ENCODE measurements at places on chromosomes 1 and 21. TPM values are rescaled to one million over a fixed set of nuclear protein-coding genes. Genes with fewer than 3 reads are reported as not detected.

GRCh38 chr1:239361403-239361802 lies 25.0 kb upstream of the CHRM3 start:
- no peak for DNase-seq

HES3 gene
- not detected for total RNA-seq

SLC44A5 gene
- 0.62 TPM for total RNA-seq

DNA sequence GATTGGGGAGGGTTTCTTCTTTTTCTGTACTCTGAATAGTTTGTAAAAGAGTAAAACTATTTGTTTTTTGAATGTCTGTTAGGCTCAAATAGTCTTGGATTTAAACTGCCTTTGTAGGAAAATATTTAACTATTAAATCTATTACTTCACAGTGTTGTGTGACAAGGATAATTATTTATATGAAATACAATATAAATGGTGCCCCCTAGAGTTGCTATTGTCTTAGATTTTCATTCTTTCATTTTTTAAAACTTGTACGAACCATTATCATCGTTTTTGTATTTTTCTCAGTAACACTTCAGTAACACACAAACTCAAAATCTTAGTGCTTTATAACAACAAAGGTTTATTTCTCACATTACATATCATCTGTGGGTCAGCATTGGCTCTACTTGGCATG lies 37.4 kb downstream of the C1orf185 start:
- no peak for DNase-seq

DNA sequence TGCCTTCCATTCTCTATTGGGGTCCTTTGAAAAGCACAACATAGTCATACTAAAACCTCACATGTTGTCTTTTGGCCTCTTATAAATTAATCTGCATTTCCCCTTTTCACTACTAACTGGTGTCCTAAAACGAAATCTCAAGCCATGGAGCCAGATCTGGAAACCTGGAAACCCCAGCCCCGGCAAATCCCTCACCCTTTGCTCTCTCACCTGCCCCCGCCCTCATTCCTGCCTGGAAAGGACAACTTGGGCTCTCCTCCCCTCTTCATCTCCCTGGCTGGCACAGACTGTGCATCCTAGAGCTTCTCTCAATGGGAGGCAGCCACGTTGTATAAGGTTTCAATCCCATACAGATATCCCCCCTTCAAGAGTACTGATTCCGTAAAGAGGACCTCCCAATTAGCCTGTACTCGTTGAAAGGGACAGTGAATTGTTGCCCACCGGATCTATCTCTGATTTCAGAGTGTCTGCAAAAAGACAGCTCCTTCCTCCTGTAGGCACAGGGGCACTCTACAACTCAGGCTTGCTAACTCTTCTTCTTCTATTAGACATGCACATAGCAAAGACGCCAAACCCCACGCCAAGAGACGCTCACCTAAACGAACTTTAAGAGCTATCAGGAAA lies 1.4 kb downstream of the DUSP10 start:
- DNase-seq, result no peak

PRAMEF7 gene
- not detected for total RNA-seq

GRCh38 chr1:115744646-115745275 lies 23.8 kb downstream of the CASQ2 start:
- DNase-seq, result no peak

CBR3 gene
- total RNA-seq, result 2.1 TPM

GRCh38 chr1:181064011-181064623 lies 24.4 kb upstream of the IER5 start:
- no peak for DNase-seq

SLC19A2 gene
- total RNA-seq, result 15.6 TPM

GRCh38 chr1:36320767-36321118 lies 2.7 kb downstream of the EVA1B start:
- DNase-seq, result no peak

MYBPHL gene
- total RNA-seq, result 0.73 TPM

GART gene
- 38.0 TPM for total RNA-seq

NUP210L gene
- 0.43 TPM for total RNA-seq

GRCh38 chr1:150912623-150913022 lies 13.5 kb upstream of the SETDB1 start:
- DNase-seq, result no peak

DNA sequence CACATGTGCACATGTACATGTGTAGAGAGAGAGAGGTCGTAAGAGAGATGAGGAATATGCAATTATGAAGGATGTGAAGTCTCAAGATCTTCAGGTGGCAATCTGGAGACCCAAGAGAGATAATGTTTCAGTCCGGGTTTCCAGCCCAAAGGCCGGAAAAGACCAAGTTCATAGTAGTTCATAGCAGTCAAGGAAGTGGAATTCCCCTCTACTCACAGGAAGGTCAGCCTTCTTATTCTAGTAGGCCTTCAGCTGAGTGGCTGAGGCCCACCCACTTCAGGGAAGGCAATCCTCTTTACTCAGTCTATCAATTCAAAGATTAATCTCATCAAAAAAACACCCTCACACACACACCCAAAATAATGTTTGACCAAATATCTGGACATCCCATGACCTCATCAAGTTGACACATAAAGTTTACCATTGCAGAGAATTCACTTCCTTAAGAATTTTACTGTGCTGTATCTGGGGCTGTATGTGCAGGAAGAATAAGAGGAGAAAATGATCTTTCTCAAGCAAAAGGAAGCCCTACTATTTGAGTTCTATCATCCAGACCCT lies 114.6 kb downstream of the TNFSF18 start:
- no peak for DNase-seq

CYYR1 gene
- total RNA-seq, result 24.7 TPM

GRCh38 chr21:29072873-29073221 lies 601 bp downstream of the CCT8 start:
- DNase-seq, result no peak

DNA sequence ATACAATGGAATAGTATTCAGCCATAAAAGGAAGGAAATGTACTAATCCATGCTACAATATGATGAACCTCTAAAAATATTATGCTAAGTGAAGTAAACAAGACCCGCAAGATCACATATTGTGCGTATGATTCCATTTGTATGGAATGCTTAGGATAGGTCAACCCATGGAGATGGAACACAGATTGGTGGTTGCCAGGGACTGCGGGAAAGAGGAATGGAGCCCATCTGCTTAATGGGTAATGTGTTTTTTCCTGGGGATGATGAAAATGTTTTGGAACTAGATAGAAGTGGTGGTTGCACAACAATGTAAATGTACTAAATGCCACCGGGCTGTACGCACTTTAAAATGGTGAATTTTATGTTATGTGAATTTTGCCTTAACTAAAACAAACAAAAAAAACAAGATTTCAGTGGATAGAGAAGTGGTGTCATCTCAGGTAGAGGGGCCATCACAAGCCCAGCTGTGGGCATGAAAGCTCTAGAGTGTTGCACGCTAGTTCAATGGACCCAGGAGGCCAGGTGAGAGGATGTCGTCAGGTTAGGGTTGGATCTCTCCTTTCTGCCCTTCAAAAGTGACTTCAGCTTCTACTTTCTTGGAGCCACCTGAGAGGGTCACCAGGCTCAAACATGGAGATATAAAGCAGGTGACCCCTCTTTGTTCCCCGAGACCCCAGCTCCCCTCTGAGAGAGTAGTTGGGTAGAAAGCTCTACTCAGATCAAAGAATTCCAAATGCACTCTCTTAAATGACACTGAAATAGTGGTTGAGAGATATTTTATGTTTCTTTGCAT lies 2.5 kb downstream of the C1orf115 start:
- DNase-seq, result no peak

SELL gene
- 0.89 TPM for total RNA-seq

DNA sequence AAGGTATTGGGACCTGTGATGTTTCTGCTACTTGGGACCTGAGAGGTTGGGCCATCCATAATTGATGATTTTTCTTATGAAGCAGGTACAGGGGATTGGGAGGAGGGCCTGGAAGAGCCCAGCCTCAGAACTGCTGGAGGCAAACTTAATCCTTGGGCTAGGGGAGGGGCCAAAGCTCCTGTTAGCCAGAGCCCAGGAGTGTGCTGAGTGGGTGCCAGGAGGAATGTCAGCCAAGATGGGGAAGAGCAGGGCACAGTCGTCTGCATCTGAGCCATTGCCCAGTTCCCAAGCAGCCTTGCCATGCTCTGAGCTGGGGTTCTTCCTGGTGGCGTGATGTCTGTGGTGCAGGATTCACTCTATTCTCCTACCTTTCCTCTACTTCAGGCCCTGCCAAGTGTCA lies 5.8 kb downstream of the MAPKAPK2 start:
- peak; percentile 73 for DNase-seq

- DNase-seq, result peak; percentile 29
Observed at GRCh38 chr1:196933531-196934189, 9.9 kb upstream of the CFHR2 start.

DNA sequence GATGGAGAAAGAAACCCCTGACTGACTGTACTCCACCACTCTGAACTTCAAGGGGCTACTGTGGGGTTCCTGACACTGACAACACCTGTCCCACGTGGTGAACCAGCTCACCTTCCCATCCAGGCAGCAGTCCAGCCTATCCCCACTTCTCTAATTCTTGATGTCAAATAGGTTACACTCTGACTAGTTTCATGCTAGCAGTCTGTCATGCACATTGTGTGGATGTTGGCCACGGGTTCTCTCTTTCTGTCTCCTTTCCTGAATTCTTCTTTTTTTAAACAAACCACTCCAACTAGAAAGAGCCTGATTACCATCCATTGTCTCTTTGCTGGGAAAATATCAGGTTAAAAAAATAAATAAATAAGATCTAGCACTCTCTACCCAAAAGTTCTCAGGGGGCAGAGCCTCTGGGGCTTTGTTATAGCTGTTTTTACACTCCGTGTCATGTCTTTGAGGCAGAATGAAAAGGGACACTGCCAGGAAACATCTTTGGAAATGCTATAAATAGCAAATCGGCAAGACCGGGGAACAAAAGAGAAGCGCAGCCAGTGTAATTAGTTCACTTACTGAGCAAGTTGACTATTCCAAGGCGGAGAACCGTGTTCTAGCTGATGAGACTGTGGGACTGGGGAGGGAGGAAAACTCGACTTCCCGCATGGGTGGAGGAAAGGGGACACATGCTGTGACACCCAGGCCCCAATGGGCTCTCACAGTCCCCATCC lies 356.1 kb downstream of the OMA1 start:
- DNase-seq, result no peak

DNA sequence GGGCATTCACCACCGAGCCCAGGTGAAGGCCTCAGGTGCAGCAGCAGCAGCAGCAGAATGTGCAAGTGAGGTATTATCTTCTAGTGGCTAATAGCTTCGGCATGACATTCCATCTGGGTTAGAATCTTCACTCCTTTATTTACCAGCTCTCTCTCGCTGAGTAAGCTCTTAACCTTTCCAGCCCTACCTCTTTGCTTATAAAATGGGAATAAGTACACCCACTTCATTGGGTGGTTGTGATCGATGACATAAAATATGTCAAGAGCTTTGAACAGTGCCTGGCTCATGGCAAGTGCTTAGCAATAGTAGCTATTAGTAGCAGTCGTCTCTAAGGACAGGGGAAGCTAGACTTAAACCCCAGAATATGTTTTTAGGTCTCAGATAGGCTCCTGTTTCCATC lies 149.5 kb downstream of the NOS1AP start:
- DNase-seq, result no peak

- DNase-seq, result no peak
Observed at GRCh38 chr1:209899948-209900347, 38.1 kb upstream of the SYT14 start.

C1orf185 gene
- total RNA-seq, result not detected

GRCh38 chr1:162970021-162970420 lies 99.1 kb upstream of the RGS4 start:
- DNase-seq, result no peak

CRYBG2 gene
- not detected for total RNA-seq

DNA sequence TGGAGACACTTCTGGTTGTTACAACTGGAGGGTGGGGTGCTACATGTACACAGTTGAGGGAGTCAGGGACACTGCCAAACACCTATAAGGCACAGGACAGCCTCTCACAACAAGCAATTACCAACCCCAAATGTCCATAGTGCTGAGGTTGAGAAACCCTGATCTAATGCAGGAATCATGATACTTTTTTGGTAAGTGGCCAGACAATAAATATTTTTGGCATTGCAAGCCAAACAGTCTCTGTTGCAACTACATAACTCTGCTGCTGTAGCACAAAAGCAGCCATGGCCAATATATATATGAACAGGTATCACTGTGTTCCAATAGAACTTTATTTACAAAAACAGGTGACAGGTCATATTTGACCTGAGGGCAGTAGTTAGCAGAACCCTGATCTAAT lies 177.5 kb downstream of the ASTN1 start:
- no peak for DNase-seq

PLEKHN1 gene
- total RNA-seq, result not detected

DNA sequence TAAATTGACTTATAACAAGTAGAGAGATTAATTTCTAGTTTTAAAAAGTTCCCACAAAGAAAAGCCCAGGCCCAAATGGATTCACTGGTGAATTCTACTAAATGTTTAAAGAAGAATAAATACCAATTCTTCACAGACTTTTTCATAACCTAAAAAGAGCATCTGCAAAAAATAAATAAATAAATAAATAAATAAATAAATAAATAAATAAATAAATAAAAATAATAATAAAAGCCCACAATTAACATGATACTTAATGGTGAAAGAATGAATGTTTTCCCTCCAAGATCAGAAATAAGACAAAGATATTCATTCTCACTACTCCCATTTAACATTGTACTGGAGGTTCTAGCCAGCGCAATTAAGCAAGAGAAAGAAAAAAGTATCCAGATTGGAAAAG lies 97.6 kb upstream of the KAZN start:
- DNase-seq, result no peak

ADAMTS5 gene
- total RNA-seq, result 4.0 TPM

GRCh38 chr1:44684525-44684924 lies 10.0 kb downstream of the ARMH1 start:
- no peak for DNase-seq

- no peak for DNase-seq
Observed at GRCh38 chr1:32969566-32969965, 5.0 kb upstream of the RNF19B start.

DNA sequence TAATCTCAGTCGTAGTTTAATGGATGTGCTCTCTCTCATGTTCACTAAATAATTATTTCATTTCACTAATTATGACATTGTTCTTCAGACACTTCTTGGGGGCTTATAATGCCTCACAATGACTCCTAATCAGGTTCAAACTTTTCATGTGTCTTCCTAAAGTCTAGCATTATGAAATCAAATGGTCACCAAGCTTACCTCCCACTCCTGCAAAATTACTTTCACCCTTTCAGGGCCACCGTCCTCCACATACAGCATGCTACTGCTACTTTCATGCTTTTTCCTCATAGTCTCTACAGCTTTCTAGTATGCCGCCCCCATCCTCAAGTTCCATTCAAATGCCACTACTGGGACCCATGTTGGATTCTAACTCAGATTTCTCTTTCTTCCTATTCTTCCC lies 59.8 kb upstream of the C1orf53 start:
- no peak for DNase-seq

- DNase-seq, result peak; percentile 24
Observed at GRCh38 chr21:43266534-43266933, 97.7 kb downstream of the CRYAA start.

Data from Right ventricle myocardium superior (tissue), 1 donor.